GDM1 (cell line): ENCODE measurements at places on chromosomes 12 and 14.

- no peak for DNase-seq
Measured at GRCh38 chr12:94793191-94793595, 142.8 kb upstream of the TMCC3 start.

DNA sequence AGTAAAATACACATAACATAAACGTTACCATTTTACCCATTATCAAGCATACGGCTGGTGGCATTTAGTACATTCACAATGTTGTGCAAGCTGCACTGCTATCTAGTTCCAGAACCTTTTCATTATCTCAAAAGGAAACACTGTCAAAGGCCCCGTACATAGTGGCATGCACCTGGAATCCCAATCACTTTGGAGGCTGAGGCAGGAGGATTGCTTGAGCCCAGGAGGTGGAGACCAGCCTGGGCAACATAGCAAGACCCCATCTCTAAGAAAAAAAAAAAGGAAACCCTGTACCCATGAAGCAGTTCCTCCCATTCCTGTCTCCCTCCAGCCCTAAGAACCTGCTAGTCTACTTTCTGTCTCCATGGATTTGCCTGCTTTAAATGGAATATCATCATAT, 7.4 kb upstream of the HVCN1 start:
- no peak for DNase-seq

DNA sequence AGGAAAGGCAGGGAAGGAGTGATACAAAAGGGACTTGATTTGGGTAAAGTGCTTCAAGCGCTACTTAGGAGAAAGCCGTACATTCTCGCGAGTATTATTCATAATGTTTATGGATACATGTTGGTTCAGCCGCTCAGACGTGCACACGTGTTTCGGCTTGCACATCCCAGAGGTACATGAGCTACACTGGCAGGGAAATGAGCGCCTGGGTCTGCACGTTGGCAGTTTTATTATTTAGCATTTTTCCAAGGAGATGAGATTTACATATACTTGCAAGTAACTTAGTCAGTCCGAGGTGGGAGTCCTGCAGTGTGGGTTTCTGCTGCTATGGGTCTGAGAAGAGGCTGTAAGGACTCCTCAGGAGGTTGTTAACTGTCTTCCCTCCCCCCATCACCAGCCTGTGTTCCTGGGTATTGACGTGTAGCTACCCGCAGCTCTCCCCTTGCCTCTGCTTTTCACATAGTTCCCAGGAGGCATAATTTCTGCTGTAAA, 1.5 kb downstream of the PRKCH start:
- no peak for DNase-seq

DNA sequence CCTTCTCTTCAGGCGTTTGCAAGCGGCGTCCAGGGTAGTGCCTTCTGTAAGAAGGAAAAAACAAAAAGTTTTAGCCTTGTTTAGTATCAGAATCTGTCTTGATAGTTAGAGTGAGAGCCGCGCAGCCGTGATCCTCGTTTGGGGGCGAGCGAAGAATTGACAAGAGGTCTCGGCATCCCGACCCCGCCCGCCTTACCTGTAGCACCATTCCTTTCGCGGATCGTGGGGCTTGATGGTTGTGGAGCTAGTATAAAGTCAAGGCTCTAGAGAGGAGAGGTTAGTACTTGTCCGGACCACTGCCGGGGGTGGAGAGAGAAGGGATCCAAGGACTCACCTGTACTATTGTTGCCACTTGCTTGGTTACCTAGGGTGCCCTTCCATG, 494 bp downstream of the TMTC3 start:
- no peak for DNase-seq

- no peak for DNase-seq
Measured at GRCh38 chr12:92602930-92603623, 99.7 kb upstream of the PLEKHG7 start.

GRCh38 chr14:64506721-64507120, 2.2 kb downstream of the ZBTB1 start:
- DNase-seq = no peak

GRCh38 chr12:2354151-2354991, 301.6 kb downstream of the CACNA1C start:
- peak; percentile 4 for DNase-seq

GRCh38 chr12:28367993-28368392, 177.7 kb downstream of the CCDC91 start:
- DNase-seq = no peak

DNA sequence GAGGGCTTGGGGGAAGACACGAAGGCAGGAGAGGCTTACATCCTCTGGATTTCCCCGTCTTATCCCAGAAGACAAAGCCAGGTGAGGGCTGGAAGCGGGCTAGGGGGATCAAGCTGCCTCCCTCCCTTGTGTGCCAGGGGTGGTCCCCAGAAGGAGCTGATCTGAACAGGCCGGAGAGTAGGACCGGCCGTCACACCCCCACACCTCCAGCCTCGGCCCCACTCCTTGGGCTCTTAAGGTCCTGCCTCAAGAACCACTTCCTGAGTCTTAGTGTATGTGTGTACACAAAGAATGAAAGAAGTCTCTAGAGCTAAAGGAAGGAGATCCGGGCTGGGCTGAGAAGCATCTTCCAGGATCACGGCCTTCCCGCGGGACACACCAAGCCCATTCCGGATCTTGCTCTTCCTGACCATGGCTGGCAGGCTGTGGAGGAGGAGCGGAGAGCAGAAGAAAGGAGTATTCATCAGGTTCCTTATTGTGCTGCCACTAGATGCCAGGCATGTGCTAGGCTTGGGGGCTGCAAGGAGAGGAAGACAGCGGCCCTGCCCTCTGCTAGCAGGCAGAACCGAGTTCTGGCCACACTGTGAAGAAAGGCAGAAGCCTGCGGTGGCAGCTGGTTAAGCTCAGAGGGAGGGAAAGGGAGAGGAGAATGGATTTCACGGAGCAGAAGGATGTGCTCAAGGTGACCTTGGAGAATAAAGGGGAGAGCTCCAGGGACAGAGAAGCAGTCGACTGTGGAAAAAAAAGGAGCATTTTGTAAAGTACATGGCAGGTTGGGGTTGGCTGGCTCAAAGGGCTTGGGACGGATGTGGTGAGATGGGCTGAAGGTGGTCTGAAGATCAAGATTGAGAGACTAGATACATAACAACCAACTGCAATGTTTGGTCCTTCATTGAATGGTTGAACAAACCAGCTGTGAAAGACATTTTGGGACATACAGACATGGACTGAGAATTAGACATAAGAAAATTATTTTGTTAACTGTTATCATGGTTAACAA, 1.3 kb upstream of the CD63 start:
- peak; percentile 62 for DNase-seq

DNA sequence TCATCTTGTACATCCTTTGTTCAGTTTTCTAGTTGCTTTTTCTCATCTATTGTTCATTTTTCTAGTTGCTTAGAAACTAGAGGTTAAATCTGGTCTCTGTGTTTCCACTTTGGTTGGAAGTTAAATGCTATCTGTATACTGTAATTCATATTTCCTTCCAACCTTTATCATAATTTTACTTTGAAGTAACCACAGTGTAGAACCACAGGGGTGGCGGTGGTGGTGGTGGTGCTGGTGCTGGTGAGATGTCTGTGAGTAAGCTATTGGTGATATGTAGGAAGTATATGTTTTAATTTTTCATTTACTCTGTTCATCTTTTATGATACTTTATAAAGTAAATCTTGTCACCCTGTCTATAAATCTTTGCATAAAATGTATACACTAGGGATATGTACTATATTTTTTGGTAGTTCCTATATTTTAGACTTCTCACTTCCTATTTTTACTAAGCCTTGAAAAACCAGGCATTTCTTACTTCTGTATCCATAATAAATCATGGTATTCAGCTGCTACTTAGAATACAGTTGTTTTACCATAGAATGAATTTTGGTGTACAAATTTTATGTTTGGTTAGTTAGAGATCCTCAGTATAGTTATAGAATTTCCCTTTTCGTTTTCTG, 31.9 kb downstream of the CCDC91 start:
- no peak for DNase-seq

DNA sequence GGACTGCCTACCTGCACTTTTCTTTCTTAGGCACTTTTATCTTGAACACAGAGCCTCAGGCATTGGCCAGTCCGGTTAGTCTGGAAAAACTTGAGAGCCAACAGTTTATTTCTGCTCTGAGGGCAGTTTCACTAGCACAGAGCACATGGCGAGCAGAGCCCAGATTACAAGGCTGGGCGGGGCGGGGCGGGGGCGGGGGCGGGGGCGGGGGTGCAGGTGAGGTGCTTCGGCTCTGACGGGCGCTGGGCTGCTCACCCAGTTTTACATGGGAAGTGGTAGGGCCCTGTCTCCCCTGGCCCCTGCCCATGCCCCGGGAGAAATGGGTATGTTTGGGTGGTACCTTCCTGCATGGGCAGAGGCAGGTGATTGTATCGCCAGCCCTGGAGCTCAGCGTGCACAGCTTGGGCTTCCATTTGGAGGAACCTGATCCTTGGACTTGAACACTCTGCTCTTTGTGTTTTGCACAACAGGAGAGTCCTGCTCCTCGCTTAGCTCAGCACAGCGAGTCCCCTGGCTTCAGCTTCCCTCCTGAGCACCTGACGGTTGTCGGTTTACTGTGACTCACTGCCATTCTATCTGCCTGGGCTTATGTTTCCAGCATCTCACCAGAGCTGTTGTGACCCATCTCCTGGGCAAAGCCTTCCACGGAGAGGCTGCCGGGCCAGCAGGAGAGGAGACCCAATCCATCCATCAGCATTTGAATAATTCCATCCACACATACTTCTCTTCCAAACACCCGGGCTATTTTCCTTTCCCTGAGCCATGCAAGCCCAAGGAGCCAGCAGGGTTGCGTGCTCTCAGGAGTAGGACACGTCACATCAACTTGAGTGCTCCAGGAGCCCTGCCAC, 108.5 kb downstream of the ARF6 start:
- no peak for DNase-seq

DNA sequence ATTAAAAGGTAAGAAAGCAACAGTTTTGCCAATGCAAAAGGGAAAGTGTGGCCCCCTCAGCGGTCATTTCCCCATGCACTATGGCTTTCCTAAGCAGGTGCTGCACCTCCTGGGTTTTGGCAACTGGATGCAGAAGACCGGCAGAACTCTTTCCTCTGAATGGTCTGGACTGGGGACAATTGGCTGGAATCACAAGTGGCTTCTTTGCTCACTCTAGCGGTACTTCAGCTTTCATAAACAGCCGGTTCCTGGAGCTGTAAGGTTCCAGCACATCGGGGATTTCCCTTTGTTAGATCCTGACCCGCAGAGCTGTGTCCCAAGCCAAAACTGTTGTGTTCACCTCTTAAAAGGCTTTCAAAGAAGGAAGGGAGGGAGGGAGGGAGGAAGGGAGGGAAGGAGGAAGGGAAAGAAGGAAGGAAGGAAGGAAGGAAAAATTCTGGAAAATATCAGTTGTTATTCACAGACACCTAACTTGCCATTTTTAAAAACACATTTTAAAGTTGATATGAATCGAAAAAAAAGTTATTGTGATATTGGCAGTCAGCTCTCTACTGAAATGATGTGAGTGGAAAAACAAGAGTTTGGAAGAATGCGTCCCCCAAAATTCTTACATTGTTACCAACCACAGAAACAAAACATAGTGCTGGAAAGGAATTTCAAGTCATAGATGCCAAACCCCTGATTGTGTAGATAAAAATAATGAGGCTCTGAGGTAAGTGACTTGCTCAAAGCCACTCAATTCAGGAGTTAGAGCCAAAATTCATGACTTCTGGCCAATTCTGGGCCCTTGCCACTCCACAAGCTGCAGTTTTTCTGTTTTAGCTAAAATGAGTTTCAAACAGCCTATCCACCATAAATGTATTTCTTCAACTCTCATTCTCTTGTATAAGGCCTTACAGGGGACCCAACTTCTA, 220.6 kb upstream of the HMGA2 start:
- DNase-seq = no peak
